ENCODE measurements at places on chromosomes 12 and 14.

DNA sequence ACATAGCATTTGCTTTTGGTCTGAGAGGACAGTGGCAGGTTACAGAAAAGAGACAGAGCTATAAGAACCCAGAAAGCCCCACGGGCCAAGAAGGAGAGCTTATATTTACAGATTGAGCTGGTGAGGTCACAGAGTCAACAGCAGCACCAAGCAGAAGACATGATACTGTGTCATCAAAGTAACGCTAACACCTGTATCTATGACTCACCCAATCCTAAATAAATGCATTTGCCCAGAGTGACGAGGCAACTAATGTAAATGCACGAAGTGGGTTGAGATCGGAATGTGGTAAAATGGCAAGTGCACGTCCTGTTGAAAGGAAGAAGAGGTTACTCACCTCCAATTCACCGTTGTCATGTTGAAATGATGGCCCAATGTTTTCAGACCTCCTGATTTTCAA lies 6.7 kb upstream of the CD163L1 start:
- no peak for ATAC-seq

DNA sequence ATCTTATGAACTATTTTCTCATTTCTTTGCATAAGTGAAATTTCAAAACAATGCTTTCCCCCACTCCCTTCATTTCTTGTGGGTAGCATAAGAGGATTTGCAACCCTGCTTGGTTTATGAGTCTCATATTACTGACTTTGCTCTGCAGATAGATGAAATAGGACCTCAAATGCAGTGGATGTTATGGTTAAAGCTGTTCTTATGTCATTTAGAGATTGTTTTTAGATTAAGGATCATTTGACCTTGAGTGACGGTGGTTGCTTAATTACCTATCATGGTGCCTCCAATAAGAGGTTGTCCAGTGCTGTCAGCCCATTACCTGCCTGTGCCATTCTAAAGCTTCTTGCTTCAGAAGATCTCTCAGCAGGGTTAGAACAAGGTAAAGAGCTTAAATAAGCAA lies 351.4 kb upstream of the ATP2B1 start:
- ATAC-seq, result no peak

- no peak for ATAC-seq
These were observed 14.3 kb upstream of the GTF2A1 start for GRCh38 chr14:81235096-81235495.

DNA sequence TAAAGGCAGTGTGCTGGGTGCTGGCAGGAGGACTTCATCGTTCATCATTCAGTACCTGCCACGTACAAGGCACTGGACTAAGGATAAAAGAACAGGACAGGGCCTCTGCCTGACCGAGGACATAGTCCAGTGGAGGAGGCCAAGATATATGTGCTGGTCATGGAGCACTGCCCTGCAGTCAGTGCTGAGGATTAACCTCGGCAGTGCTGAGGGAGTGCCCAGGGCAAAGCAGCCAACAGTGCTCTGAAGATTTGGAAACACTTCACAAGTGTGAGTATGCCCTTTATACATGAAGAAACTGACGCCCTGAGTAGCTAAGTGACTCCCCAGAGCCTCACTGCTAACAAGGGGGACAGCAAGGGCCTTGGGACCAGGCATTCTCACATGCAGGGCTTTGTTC lies 71.4 kb upstream of the RFX4 start:
- no peak for ATAC-seq

DNA sequence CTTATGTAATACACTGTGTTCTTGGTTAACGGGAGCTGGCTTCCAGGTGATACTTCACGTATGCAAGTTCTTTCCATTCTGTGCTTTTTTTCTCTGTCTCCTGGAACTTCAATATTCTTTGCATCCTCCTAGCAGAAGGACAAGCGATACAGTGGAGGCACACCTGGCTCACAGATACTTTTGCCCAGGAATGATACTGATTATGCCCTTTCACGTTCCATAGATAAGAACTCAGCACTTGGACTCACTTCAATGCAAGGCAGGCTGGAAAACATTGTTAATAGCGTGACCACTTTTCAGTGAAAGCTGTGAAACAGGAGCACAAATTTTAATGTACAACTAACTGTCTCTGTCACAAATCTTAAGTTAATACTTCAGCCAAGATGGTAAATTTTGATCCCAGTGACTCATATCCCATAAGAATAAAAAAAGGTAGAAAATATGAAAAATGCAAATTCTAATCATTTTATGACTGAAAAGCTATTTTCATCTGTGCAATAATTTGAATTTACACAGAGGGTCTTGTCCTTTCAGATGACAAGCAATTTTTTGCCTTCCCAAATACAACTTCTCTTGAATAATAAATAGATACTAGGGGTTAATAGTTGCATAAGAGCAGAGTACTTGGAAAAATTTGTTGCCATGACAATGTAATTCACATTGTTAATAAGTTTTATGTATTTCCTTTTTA lies 919.0 kb downstream of the GALC start:
- ATAC-seq, result no peak

DNA sequence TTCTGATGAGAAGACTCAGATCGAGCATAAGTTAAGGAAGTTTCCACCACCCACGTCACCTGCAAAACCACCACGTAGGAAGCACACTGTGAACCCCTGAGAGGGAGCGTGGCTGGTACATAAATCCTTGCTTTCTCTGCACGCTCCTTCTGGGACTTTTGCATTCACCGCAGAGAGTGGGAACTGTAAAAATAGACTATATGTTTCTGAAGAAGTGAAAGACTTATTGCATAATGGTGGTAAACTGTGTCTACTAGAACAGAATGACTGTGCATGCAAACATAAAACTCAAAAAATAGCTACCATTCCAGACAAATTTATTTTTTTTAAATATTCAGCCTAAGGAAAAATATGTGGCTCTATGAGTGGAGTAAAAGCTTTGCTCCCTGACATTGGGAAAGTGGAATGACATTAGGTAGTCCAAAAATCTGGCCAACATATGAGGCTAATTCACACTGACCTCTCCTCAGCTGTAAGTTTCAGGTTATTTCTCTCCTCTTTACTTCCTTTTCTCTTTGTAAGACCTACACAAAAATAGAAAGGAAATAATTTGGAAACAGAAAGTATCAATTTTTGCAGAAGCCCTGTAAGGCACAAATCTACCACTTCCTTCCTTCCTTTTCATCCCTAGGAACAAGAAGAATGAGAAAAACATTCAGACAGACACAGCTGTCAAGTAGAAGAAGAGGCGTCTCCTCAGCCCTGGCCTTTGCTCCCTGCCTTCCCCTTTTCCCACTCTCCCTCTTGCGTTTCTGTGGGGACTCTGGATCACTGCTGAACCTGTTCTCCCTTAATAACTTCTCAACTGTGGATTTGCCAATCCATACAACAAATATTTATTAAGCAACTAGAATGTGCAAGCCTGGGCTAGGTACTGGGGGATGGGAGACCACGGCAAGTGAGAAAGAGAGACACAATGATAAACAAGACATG lies 264.3 kb upstream of the FOXN3 start:
- no peak for ATAC-seq

DNA sequence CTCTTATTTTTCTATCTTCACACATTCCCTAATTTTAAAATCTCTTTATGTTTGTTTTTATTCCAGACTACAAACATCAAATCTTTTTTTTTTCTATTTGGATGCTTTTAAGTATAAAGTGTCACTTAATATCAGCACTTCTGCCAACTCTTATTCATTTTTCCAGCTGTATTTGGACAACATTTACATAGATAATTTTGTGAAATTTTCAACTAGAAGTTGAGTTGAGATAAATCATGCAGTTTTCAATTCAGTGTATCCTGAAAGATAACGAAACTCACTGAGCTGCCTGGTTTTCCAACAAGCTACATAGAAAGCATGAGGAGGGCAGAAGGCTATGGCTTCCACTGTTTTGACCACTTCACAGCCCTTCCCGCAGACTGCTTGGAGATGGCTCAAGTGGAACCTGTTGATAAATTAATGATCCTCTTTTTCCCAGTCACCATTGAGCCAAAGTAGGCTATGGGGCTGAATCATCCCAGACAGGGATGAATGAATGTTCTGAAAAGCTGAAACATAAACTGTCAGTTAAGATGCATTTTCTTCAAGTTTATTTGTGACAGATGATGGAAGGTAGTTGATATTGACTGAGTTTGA lies 213.9 kb downstream of the RAD51B start:
- ATAC-seq, result no peak

DNA sequence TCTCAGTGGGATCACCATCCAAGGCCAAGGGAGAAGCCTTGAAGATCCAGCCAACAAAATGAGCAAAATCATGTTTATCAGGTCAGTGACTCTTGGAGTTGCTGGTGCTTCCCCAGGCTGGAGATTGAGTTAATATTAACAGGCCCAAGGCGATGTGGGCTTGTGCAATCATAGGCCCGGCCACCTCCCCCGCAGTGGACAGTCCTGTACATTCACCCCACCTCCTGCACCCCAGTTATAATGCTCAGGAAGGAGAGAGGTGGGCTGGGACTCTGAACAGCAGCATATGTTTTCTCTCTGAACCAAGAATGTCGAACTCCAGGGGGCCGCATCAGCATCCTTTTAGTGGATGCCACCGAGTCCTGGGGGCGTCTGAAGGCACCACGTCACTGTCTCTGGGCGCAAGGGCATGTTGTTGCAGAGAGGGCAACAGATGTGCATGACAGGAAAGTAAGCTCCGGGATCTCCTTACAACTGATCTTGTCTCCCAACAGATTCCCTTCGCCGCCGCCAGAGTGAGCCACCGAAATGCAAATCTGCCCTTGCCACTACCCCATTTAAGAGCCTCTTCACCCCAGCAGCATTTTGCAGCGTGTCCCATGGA lies 32.2 kb upstream of the SERPINA6 start:
- ATAC-seq, result peak; percentile 96

DNA sequence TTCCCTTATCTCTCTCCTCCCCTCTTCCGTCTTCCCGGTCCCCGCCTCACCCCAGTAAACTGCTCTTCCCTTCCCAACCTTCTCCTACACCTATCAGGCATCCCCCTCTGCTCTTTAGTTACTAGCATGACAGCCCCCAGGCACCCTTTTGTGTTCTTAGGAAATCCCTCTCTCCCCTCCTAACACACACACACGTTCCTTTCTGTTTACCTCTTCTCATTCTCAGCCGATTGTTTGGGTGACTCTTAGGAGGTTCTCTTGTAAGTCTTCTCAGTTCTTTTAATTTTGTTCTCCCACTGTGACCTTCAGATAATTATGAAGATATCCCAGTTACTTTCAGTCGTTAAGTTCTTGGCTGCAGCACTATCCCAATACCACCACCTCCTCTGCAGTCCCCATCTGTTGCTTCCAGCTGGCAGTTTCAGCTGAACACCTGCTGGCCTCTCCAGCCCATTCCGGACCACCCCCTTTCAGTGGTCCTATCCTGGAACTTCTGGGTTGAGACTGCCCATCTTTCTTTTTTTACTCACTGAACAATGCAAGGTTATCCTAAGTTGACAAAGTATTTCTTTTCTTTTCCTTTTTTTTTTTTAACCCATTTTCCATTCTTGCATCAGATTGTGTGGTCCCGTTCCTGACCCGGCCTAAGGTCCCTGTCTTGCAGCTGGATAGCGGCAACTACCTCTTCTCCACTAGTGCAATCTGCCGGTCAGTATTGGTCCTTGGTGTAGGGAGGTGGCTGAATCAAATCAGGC lies 711 bp downstream of the MARS1 start:
- ATAC-seq, result peak; percentile 18

DNA sequence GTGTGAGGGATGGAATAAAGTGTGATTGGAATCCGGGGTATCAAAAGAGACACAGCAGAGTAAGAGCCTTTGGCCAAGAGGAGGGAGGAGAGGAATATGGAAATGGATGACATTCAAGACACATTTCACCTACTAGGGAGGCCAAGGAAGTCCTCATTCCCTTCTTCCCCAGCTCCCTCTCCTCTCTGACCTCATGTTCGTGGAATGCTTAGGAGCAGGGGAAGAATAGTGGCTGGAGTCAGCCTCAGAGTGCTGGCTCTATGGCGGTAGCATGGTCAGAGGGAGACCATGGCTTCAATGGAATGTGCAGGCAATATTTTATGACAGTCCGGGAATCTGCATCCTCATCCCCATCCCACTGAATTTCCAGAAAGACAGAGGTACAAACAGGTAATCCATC lies 196.6 kb downstream of the EGLN3 start:
- ATAC-seq, result peak; percentile 89

DNA sequence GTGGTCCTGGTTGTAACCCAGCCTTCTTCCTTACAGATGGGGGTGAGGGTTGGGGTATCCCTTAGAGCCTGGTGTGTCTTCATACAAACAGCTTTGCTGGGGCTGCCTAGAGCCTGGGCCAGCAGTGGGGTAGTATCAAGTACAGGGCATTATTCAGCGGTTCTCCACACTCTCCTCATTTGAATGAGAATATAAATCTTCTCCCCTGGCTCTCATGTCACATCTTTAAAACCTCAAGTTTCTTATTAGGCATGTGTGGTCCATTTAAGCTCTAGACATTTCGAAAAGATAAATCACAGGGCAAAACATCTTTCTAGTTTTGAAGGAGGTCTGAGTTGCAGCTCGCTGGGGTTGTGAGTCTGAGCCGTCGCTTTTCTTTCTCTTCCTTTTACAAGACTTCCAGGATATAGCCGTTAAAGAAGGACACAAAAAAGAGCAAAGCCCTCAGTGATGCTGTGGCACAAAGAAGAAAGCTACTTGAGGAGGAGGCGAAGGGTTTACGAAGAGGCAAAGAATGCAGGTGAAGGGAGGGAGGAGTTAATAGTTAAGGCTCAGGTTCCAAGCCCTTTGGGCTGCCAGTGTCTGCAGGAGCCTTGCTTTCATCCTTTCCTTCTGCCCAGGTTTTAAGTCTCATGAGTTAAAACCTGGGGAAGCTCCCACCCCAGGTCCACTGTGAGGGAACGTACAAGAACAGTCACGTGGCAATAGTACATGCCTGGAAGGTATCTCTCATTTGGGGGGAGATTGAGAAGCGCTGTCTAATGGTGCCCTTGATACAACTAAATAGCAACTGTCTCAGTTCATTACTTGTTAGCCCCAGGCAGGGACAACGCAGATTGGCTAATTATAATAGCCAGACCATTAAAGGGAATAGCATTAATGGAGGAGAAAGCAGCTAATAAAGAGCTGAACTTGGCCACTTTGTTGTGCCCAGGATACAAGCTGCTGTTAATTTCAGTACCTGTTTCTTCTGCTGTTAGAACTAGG lies 94.2 kb downstream of the ETV6 start:
- ATAC-seq, result no peak

- no peak for ATAC-seq
These were observed 42.8 kb downstream of the STXBP6 start for GRCh38 chr14:25006961-25007795.

DNA sequence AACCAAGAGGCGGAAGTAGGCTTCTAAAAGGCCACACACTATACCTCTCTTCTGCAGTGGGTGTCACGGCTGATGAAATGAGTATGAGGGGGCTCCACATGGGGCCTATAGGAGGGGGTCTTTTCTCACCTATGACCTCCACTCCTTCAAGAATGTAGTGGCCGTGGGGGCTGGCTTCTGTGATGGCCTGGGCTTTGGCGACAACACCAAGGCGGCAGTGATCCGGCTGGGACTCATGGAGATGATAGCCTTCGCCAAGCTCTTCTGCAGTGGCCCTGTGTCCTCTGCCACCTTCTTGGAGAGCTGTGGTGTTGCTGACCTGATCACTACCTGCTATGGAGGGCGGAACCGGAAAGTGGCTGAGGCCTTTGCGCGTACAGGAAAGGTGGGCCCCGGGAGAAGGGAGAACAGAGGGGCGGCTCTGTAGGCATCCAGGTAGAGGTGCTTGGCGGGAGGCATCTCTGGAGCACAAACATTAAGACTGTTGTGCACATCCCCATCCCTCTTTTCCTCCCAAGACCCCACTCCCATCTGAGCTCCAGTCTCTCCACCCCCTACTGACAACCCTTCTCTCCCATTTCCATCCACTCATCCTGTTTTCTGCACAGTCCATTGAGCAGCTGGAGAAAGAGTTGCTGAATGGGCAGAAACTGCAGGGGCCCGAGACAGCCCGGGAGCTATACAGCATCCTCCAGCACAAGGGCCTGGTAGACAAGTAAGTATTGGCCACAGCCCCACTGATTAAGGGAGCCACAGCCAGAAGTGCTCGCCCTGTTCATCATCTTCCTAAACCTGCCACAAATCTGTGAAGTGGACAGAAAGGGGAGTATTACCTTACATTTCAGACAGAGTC lies 3.8 kb downstream of the GPD1 start:
- no peak for ATAC-seq
